ENCODE measurements at places on chromosomes 16 and 17.

DNA sequence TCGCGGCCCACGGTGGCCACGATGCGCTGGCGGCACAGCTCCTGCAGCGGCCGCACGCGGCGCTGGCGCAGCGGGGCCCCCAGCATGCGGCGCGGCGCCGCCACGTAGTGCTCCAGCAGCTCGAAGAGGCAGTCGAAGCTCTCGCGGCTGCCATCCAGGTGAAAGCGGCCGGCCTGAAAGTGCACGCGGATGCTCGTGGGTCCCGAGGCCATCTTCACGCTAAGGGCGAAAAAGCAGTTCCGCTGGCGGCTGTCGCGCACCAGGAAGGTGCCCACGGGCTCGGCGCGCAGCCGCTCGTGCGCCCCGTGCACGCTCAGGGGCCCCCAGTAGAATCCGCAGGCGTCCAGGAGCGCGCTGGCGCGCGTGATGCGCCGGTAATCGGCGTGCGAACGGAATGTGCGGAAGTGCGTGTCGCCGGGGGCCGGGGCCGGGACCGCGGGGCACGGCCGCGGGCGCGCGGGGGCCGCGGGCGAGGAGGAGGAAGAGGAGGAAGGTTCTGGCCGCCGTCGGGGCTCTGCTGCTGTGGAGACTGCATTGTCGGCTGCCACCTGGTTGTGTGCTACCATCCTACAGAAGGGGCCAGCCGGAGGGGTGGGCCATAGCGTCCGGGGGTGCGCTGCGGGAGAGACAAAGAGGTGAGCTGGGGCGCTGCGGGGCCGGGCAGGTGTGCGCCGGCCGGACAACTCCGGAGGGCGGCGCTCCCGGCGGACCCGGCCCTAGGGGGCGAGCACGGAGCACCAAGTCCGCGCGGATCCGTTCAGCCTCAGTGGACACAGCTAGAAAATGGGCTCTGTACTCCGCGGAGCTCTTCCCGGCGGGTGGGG is 879 bp downstream of the SOCS1 start:
- DNase-seq: peak; percentile 21

GRCh38 chr17:79187186-79187585 is 112.6 kb downstream of the ENGASE start:
- no peak for DNase-seq

- peak; percentile 65 for DNase-seq
Observed at GRCh38 chr17:38667099-38667786, 7.5 kb downstream of the EPOP start.

DNA sequence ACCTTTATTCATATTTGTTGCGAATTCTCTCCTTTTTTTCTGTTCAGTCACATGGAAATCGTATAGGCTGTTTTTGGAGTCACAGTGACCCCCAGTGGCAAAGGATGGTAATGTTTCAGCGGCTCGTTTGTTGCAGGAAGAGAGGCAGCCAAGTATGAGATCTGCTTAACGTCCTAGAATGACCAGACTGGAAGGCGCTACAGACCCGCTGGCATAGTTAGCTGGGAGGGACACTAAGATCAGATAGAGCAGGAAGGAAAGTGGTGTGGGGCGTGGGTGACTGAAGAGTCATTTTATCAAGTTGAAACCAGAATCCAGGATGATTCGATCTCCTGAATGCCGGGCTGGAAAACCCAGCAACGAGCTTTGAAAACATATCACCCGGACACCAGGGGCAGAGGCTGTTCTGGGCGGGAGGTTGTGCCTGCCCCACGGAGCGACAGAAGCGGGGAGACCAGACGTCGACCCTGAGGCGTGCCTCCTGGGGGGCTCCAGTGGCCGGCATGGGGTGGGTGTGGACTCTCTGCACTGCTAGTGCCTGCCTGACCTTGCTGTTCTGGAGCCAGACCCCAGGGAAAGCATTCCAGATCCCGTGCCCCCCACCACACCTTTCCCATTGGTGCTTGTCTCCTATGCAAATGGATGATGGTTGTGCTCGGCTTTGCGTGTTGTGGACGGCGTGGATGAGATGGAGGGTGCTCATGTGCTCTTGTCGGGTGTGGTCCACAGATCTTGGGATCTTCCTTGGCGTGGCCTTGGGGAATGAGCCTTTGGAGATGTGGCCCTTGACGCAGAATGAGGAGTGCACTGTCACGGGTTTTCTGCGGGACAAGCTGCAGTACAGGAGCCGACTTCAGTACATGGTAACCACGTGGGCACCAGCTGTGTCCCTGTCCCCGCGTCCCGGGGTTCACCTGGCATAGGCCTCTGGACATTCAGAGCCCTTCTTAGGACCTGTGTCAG is 7.7 kb downstream of the IL34 start:
- DNase-seq: peak; percentile 82

- DNase-seq: no peak
Observed at GRCh38 chr17:56610321-56610720, 16.8 kb downstream of the NOG start.

GRCh38 chr17:50062293-50063243 is 6.7 kb downstream of the ITGA3 start:
- DNase-seq: peak; percentile 92

- DNase-seq: no peak
Observed at GRCh38 chr17:27477050-27477888, 21.0 kb downstream of the KSR1 start.

DNA sequence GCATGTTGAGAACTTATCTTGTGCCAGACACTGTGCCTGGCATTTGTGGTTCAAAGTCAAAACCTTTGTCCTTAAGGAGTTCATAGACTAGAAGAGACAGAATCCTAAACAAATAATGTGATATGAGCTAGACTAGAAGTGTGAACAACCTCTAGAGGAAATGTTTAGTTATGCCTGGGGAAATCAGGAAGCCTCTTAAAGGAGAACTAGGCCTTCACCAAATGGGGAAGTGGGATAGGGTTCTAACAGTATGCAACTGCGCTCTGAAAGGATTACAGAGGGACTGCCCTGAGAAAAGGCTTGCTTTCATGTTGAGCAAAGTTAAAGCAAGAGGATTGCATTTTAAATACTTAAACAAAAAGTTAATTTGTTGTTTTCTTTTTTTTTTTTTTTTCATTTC is 4.9 kb downstream of the RUNDC1 start:
- DNase-seq: no peak

DNA sequence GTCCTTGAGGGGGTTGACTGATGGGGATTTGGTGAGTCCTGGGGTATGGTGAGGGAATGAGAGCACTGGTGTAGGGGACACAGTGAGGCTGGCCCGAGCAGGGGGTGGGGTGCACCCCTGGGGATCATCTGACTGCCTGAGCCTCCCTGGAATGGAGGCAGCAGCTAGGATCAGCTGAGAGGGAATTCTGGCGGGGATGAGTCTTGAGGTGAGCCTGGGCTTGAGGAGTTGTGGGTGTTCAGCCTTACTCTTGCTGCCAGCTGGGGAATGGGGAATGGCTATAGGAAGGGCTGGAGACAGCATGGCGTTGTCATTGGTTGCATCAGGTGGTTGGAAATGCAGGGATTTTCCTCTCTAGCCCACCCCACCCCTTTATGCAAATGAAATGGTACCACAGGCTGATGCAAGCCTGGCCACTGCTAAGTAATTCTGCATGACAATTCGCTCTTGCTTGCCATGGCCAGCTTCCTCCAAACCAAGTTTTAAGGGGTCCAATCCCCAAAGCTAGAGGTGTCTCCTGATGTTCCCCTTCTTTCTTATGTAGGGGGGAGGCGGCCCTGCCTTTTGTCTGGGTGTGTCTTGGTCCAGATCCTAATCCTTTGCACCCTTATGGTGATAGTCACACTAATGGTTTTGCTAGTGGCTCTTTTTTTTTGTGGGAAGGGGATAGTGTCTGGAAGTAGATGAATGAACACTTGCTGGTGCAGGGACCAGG is 7.5 kb downstream of the NFE2L1 start:
- peak; percentile 35 for DNase-seq

- DNase-seq: peak; percentile 38
Observed at GRCh38 chr16:86668136-86668910, 90.0 kb downstream of the FOXL1 start.

DNA sequence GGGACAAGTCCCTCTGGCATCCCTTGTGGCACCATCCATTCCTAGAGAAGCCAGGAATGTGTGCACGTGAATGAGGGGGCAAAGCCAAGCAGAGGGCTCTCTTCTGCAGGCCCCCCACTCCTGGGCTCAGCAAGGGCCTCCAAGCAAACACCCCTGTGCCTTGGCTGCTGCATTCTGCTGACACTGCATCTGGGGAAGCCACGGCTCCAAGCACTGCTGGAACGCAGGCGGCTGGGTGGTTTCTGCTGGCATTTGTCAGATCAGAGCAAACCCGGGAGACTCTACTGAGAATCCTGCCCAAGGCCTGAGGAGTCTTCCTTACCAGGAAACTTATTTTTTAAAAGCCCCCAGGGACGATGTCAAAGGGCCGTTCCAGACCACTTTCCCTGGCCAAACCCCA is 23.3 kb downstream of the ATP6V0D1 start:
- DNase-seq: no peak

GRCh38 chr16:939311-939710 is 31.5 kb downstream of the LMF1 start:
- DNase-seq: no peak

DNA sequence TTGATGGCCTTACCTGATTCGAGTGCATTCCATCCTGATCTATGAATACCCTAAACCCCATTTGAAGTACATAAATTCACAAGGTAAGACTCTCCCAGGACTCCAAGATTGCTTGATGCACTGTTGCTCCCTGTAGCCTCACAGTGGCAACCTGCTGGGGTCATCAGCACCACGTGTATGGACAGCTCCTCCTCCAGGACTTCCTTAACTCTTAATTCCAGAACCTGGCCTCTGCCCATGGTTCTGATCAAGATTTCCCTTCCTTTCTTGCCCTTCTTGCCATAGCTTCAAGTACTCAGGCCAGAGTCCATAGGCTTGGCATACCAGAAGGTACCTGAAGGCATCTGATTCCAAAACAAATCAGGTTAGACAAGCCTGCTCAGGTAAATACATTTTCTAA is 34.0 kb upstream of the NLK start:
- DNase-seq: peak; percentile 48

- DNase-seq: no peak
Observed at GRCh38 chr17:82112914-82113311, 14.9 kb upstream of the FASN start.

DNA sequence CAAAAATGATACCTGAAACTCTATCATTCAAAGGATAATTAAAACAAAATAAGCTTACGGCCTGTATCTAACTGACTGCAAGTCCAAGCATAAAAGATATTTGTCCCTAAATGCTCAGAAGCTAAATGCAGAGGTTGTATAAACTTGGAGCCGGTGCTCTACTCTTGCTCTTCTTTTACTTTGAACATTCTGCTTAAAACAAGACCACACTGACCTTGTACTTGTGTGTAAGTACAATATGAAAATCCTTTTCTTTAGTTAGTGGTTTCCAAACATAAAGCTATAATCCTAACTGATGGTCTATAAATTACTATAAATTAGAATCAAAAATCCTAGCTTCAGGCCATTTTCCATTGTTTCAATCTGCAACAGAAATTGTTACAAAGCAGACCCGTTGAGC is 74.6 kb downstream of the SPAG9 start:
- no peak for DNase-seq

- DNase-seq: no peak
Observed at GRCh38 chr17:45993962-45994627, 5.0 kb upstream of the STH start.
